Glutamatergic neuron (in vitro differentiated cells): ENCODE measurements at places on chromosomes 6 and 20.

GRCh38 chr6:30394139-30394538, 49.2 kb downstream of the RPP21 start:
- H3K4me3 ChIP-seq, result no peak overlapping the region
- no peak for DNase-seq
- H3K36me3 ChIP-seq, result no peaks in the 10 kb centered on the region
- peaks cover 1% of the 10 kb centered on the region for H3K27me3 ChIP-seq

DNA sequence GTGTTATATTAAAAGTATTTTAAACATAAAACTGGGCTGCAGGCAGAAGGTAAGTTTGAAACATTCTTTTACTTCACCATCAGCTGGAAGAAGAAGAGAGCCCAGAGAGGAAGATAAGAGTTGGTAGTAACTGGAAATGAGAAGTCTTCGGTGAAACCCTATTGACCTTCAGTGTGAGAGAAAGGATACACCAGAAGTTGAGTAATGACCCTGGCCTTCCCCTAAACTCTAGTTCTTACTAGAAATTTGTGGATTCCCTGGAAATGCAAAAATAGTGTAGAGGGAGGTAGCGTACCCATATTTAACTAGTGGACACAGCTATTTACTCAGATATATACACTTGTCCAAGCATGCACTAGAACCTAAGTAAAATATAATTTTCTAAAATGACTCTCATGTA, 8.0 kb upstream of the EPM2A start:
- no peak overlapping the region for H3K4me3 ChIP-seq
- H3K27ac ChIP-seq, result no peak overlapping the region
- no peak for DNase-seq
- no peaks in the 10 kb centered on the region for H3K4me1 ChIP-seq
- no peaks in the 10 kb centered on the region for H3K36me3 ChIP-seq
- peaks cover 2% of the 10 kb centered on the region for H3K27me3 ChIP-seq

DNA sequence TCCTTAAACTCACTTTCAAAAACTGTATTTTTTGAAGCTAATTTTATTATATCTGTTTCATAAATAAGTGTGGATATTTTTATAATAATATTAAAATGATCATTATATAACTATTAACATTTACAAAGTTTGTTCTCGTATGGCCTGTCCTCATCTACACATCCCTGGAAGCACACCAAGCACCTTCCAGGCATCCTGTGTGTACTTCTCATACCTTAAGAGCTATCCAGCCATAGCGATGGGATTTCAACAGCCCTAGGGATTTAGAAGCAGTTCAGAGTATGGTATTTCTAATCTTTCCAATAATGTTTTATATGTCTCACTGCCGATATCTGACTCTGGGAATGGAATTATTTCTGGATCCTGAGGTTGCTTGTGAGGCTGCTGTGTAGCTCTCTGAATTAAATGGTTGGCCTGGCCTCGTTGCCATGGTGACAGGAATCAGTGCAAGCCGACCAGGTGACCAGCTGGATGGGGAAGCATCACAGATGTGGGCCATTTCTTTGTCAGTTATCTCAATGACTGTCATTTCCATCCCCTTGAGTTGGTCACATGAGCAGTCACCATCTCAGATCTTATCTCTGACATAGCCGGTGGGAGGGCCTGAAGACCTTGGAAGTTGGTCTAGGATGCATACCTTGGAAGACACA, 265.2 kb upstream of the RIN2 start:
- peak; percentile 68 for DNase-seq
- H3K4me1 ChIP-seq, result peaks cover 7% of the 10 kb centered on the region
- no peaks in the 10 kb centered on the region for H3K36me3 ChIP-seq
- H3K4me3 ChIP-seq, result no peak overlapping the region
- no peak overlapping the region for H3K27ac ChIP-seq

GRCh38 chr20:32114305-32114960, 4.9 kb downstream of the TM9SF4 start:
- no peak overlapping the region for H3K4me3 ChIP-seq
- no peaks in the 10 kb centered on the region for H3K36me3 ChIP-seq
- H3K27me3 ChIP-seq, result no peaks in the 10 kb centered on the region
- H3K27ac ChIP-seq, result no peak overlapping the region
- H3K4me1 ChIP-seq, result peaks cover 23% of the 10 kb centered on the region
- DNase-seq, result no peak

DNA sequence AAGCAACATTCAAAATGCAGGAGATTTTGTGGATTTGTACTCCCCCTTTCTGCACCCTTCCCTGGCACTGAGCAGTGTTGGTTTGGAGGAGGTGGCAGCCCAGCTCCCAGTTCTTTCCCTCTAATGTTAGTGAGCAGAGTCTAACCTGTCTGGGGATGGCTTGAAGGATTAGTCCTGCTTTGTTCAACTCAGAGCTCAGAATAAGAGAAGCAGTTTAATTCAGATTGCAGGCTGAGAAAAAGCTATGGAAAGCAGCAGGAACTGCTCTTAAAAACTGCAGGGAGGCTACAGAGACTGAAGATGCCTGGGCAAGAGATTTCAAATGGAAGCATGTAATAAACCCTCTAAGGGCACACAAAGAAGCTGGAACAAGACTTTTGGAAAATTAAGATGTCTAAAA, 223.4 kb upstream of the GGTLC1 start:
- H3K4me1 ChIP-seq, result no peaks in the 10 kb centered on the region
- DNase-seq, result no peak
- H3K27ac ChIP-seq, result no peak overlapping the region
- peaks cover 6% of the 10 kb centered on the region for H3K36me3 ChIP-seq
